SJSA1 (cell line): ENCODE measurements at places on chromosomes 4 and X. TPM values are rescaled to one million over a fixed set of nuclear protein-coding genes. Genes with fewer than 3 reads are reported as not detected.
A peak's percentile ranks its signal among the peaks of the same experiment; 100 is the strongest.

PIR gene
- total RNA-seq, result 49.0 and 49.6 TPM in 2 replicates

NUP62CL gene
- total RNA-seq, result not detected in 2 replicates

ATP8A1 gene
- 0.42 and 0.53 TPM in 2 replicates for total RNA-seq

PRR27 gene
- total RNA-seq, result not detected in 2 replicates

C4orf36 gene
- 0.41 and 2.8 TPM in 2 replicates for total RNA-seq

CCNB3 gene
- 0.26 TPM in 1 of 2 replicates, not detected in the other for total RNA-seq

SLITRK2 gene
- total RNA-seq, result not detected in 2 replicates

CSAG3 gene
- total RNA-seq, result not detected in 2 replicates

MXRA5 gene
- total RNA-seq, result 0.22 and 0.32 TPM in 2 replicates

CFAP99 gene
- not detected in 2 replicates for total RNA-seq

HADH gene
- total RNA-seq, result 7.8 and 13.0 TPM in 2 replicates

TRO gene
- 13.6 and 25.3 TPM in 2 replicates for total RNA-seq

DNA sequence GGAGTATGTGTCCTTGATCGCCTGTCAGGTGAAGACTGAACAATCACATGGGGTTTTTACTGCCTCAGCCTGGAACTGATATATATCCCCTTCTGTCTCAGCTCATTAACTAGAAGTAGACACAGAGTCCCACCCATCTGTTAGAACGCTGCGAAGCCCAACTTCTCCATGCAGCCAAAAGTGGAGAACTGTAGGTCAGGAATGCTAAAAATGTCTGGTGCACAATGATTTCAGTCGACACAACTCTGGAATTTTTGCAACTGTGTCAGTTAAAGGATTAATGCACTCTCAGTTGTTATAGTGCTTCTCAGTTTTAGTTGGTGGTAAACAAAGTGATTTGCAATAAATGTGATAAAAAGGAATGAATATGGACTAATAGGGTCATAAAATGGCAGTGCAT is 287.2 kb downstream of the INPP4B start:
- no peak for DNase-seq

DNA sequence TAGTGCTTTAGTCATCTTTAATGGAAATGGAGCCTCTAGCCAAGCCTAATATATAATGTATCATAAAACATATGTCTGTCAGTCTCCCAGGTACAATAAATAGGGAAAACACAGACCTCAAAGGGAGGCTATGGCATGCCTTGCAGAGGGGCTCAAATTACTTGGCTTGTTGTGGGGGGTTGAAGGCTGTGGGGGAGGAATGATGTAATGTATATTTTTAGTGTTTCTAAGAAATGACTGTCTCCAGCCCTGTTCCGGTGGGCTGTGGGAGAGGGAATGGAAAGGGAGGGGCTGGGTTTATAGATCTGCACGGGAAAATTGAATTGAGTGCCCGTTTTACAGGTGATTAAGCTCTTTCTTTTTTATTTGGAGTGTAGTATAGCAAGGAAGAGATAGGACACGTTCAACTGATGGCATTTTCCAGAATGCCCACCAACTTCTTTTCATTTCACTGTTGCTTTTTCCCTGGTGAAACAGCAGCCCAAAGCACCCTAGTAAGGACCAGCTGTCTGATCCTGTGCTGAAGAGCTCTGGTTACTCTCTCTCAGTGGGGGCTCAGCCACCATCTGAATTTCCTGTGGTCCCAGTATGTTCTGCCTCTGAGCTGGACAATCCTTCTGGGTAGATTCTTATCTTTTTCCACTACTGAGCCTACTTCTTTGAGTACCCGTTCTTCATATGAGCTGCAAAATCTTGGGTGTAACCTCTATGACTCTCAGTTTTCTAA is 220.7 kb upstream of the CASK start:
- no peak for DNase-seq

DNA sequence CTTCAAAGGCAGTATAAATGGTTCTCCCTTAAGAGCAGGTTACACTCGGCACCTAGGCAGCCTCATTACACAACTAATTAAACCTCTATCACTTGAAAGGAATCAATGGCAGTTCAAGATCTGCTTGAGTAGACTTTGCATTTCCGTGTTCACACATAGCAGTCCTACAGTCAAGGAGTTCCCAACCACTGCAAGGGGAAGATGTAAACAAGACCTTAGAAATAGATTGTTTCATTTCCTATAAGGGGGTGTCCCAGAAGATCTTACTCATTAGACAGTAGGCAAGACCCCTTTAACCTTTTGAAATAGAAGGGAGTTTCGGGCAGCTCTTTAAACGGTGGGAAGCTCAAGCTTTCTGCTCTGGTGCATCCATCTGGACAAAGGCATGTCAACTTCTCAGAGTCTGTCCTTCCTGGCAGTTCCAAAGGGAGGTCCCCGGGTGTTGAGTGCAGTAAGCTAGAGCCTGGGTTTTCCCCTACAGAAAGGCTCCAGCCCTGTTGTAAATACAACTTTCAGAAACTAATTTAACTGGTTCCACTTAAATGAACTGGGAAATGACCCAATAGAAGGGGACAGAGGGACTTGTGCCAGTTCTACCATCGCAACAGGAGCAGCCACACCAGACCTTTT is 150.8 kb downstream of the RBMX2 start:
- DNase-seq, result no peak

- DNase-seq, result no peak
Observed at GRCh38 chr4:170805352-170805751, 715.6 kb upstream of the AADAT start.

GRCh38 chr4:107183155-107183774 is 147.2 kb upstream of the DKK2 start:
- DNase-seq, result peak; percentile 29

DNA sequence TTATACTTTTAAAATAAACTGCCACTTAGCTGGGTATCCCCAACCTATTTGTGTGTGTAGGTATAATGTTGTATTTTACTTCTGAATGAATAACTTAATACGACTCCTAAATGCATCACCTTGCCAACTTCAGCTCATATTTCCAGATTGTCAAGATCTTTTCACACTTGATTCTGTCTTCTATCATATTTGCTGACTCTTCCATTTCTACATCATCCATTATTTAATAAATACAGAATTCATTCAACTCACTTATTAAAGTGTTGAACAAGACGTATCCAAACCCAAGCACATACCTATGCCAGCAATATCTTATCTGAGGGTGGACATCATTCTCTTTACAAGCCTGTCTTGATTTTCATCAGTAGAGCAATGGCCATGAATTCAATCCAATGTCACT is 91.2 kb upstream of the FAM47C start:
- DNase-seq, result no peak

- peak; percentile 96 for DNase-seq
Observed at GRCh38 chr4:140150886-140151698, 2.9 kb downstream of the MAML3 start.

- DNase-seq, result no peak
Observed at GRCh38 chrX:129981200-129981553, 1.3 kb upstream of the BCORL1 start.

GRCh38 chr4:174948826-174949225 is 30.7 kb downstream of the ADAM29 start:
- no peak for DNase-seq

DNA sequence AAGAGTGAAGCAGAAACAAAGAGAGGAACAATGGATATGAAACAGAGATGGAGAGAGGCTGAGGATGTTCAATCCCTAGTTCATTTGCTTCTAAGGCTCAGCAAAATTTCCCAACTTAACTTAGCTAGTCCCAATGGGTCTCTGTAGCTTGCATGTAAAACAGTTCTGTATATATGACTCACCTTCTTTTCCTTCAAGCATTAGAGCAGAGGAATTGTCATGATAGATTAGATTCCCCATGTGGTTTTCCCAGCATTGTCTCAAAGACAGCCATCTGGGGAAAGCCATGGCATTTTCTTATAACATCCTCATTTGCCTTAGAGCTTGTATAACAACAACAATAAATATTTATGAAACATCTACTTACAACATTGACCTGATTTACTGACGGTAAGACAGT is 93.9 kb upstream of the GATB start:
- no peak for DNase-seq

GRCh38 chr4:110799211-110799610 is 176.3 kb upstream of the PITX2 start:
- DNase-seq, result no peak

DNA sequence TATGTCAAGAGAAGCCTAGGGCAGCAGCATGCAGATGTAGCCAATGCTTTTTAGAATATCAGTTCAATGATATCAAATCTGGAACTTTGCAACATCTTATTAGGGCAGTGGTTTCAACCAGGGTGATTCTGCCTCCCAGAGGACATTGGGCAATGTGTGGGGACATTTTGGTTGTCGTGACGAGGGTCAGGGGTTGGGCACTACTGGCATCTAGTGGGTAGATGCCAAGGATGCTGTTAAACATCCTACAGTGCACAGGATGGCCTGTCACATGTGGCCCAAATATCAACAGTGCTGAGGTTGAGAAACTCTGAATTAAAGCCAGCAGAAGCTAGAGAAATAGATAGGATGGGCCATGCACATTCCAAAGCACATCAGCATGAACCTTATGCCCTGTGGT is 152.3 kb downstream of the AMELX start:
- no peak for DNase-seq

GRCh38 chrX:78104447-78105176 is 564 bp downstream of the PGK1 start:
- DNase-seq, result peak; percentile 26

DNA sequence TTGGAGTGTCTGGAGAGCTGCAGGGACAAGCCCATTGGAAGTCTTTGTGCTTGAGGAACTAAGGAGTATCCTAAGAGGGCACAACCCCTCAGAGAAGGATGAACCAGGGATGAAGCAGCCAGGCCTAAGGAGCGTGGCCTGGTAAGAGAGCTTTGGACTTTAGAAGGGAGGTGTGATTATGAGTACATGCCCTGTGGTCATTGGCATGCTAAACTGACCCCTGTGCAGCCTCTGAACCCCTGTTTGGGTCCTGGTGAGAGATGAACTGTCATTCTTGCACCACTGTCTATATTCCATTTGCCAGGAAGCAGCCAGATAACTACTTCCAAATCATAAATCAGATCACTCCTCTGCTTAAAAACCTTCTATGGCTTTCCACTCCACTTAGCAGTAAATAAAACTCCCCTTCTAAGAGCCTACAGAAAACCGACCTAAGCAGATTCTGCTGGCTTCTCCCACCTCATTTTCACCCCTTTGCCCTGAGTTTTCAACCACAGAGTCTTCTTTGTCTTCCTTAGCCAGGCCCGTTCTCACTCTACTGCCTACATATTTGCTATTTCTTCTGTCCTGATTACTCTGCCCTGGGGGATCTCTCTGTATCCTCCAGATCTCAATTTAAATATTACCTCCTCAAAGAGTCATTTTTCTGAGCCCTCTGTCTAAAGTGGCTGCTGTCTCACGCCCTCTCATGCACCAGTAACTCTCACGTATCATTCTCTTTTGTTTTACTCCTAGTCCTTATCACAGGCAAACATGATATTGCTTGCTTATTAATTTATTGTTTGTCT is 56.7 kb downstream of the MID1IP1 start:
- DNase-seq, result no peak

DNA sequence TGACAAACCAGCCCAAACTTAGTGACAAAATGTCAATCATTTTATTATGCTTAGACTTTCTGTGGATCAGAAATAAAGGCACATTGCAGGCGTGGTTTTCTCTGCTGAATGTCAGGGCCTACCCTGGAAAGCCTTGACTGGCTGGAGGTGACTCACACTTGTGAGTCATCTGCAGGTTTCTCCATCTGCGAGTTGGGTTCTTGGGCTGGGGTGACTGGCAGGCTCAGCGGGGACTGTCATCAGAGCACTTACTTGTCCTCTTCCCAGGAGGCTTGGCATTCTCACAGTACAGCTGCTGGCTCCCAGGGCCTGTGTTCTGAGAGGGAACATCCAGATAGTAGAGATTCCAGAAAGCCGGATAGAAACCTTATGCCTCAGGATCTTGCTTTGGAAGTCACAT is 153.8 kb upstream of the AGA start:
- DNase-seq, result peak; percentile 56

DNA sequence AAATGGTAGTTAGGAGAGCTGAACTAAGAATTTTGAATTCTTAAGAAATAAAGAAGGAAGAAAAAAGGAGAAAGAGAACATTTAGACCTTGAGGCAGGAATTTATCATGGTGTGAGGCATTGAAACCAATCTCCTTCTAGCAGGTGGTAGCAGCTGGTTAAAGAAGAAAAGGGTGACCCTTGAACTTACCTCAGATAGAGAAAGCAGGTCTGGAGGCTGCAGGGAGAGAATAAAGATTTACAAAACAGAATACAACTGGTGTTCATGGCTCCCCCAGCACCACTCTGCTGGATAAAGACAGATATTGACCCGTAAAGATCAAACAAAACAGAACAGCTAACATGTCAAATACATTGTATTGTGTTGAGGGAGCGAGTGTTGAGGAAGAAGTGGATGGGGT is 56.0 kb downstream of the NCAPG start:
- DNase-seq, result no peak

- DNase-seq, result no peak
Observed at GRCh38 chr4:144342949-144343760, 202.6 kb upstream of the GYPA start.

DNA sequence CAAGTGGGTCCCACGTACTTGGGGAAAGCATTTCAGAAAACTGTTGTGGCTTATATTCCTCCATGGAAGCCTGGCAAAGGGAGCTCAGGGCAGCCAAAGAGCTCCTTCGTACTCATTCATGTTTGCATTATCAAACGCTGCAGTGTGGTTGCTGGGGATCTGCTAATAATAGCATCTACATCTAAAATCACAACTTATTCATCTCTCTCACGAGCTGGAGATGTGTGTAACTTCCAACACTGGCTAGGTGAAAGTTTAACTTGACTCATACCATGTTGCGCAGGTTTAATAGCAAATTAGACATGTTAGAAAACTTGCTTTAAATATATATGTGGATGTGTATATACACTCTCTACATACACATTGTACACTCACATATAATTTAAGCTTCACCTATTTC is 415.1 kb downstream of the AFF2 start:
- no peak for DNase-seq

DNA sequence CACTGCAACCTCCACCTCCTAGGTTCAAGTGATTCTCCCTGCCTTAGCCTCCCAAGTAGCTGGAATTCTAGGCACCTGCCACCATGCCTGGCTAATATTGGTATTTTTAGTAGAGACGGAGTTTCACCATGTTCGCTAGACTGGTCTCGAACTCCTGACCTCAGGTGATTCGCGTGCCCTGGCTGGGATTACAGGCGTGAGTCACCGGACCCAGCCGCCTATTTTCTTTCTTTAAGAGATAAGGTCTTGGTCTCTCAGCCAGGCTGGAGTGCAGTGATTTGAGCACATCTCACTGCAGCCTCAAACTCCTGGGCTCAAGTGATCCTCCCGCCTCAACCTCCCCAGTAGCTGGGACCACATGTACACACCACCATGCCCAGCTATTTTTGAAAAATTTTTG is 166.5 kb downstream of the DHRSX start:
- DNase-seq, result no peak

- no peak for DNase-seq
Observed at GRCh38 chr4:65250916-65251315, 419.4 kb downstream of the EPHA5 start.

- DNase-seq, result no peak
Observed at GRCh38 chrX:29834764-29835163, 380.6 kb upstream of the MAGEB2 start.

- DNase-seq, result no peak
Observed at GRCh38 chr4:175418516-175418915, 393.5 kb downstream of the GPM6A start.

GRCh38 chrX:124194199-124194598 is 138.3 kb upstream of the TEX13D start:
- no peak for DNase-seq
